ENCODE measurements at places on chromosomes 7 and 10.
A peak's percentile ranks its signal among the peaks of the same experiment; 100 is the strongest.

DNA sequence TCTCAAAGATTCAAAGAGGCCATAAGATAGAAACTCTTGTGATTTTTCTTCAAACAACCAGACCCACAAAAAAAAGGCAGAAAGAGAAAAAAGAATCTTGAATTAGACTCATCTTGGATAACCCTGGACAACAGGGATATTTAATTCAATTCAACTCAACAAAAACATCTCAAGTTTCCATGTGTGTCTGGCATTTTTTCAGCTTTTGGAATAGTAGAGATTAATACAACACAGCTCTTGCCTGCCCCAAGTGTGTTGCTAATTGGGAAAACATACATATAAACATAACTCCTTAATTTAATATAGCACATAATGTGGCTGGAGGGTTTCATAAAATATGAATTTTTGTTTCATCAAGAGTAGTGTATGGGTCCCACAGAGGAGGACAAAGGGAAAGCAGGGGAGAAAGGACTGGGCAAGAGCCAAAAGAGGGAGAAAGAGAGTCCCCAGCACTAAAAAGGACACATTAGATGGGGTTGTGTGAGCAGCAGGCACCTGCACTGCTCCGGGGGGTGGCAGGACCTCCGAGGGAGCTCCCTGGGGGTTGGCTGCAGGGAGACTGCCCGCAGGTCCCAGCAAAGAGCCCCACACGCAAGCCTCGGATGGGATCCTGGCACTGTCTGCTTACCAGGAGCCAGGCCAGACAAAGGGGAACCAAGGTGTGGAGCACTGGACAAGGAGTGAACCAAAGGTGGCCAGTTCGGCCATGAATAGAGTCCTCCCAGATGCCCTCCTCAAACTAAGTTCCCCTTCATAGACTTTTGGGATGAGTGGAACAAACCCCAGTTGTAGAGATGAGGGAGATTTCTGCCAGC is 65.6 kb upstream of the TMEM72 start:
- DNase-seq: no peak

DNA sequence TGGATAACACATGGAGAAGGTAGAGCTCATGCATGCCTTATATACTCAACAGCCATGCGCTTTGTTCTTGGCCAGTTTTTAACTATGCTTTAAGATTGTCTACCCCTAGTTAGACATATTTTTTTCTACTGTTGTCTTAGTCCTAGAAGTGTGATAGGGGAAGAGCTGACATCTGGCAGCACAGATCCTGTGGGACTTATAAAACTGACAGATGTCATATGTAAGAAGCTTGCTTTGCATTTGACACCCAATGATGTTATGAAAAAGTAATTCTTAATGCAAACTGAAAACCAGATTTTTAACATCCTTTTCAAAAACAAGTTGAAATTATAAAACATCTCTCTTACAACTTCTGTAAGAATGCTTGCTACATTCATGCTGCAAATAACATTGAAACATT is 715.9 kb upstream of the LRRN3 start:
- DNase-seq: no peak

GRCh38 chr7:110801502-110801901 is 289.4 kb upstream of the LRRN3 start:
- DNase-seq: no peak

DNA sequence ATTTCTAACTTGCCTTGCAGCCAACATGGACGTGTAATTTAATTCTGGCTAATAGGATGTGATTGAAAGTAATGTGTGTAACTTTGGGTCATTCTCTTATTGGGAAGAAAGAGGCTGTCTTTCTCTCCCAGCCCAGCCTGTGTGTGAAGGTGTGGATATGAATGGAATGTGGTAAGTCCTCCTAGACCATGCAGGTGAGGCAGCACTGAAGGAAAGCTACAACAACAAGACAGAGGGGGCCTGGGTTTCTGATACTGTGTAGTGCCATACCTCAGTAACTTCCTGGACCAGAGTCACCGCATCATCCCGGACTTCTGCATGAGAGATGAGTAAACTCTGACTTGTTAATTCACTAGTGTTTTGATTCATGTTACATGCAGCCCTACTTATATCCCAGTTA is 237.0 kb downstream of the EXOC4 start:
- no peak for DNase-seq

GRCh38 chr10:95573527-95573926 is 12.4 kb upstream of the SORBS1 start:
- no peak for DNase-seq

DNA sequence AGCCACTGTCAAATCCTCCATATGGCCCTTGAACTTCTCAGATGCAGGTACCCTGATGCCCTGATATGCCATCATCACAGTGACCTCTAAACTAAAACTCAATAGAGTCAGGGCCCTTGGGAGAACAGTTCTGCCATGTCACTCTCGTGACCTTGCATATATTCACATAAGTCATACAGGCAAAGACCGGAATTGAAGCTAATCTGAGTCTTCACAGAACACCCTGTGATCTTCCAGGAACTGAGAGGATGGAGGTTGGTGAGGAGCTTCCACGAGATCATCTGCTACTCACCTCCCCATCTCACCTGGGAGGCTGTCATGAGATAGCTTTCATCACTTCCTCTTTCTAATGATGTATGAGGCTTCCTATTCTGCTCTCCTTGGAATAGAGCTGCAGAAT is 228.7 kb upstream of the CCDC6 start:
- no peak for DNase-seq

DNA sequence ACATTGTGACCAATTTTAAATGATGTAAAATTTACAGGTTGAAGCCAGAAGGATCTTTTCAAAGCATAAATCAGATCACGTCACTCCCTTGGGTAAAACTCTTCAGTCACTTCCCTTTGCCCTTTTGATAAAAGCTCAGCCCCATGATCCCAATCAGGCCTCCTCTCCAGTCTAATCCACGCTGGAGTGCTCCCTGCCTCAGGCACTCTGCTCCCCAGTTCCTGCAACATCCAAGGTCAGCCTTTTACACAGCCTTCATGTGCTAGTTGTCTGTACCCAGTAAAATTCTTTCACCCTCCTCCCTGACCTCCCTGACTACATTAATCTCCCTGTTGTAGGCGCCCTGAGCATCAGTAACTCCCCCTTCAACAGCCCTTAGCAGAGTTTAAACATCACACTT is 14.1 kb downstream of the ELMO1 start:
- DNase-seq: no peak

DNA sequence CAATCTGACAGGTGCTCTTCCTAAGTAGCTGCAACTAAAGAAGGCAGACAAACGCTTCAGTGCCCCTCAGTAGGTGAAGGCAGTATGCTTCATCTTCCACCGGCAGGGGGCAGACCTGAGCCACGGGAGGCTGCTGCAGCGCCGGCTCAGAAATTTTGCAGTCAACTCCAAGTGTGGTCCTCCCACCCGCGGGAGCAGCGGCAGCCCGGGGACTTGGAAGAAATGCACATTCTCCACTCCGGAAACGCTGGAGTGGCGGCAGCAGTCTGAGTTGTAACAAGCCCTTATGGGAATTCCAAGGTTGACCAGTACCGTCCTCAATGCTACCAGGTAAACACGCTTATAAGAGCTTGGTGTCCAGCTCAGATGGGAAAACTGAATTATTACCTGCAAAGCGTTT is 3.4 kb downstream of the IGFBP3 start:
- DNase-seq: peak; percentile 35

DNA sequence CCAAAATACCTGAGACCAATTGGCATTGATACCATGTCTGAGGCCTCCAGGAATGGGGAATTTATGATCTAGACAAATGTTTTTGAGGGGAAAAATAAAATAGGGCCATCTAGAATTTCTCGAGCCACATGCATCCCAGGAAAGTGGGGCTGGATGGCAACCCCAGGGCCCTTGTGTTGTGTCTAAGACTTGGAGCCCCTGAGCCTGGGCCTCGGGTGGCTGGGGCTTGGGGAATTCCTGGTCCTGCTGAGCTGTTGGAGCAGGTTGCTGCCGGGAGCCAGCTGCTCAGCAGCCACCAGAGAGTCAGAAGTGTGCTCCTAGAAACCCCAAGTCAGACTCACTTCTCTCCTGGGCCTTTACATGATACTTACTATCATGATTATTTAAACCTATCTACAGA is 172.9 kb downstream of the WDR37 start:
- no peak for DNase-seq

DNA sequence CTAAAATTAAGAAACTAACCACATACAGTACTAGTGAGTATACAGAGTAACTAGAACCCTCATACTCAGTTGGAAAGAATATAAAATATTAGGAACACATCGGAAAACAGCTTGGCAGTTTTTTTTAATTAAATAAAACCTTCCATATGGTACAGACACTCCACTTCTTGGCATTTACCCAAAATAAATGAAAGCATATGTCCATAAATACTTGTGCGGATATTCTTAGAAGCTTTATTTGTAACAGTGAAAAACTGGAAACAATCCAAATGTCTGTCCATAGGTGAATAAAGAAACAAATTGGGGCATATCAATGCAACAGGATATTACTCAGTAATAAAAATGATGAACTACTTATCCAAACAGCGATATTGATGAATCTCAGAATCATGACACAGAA is 410.0 kb downstream of the HTR7 start:
- no peak for DNase-seq

DNA sequence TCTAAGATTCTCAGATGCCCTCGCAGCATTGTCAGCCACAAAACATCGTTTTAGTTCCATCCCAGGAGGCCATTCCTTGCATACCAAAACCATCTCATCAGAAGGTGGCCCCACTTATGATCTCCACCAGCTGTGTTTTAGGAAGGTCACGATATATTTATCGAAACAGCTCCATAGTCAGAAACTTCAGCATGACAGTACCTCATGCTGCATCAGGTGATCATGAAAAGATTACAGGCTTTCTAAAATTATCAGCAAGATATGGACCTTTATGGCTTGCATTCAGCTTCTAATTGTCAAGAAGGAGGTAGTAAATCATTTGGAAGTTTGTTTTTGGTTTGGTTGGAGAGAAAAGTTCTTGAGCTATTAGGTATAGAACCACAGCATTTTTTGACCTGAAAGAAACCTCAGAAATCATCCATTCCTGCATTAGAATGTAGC is 20.0 kb downstream of the JAZF1 start:
- DNase-seq: no peak

DNA sequence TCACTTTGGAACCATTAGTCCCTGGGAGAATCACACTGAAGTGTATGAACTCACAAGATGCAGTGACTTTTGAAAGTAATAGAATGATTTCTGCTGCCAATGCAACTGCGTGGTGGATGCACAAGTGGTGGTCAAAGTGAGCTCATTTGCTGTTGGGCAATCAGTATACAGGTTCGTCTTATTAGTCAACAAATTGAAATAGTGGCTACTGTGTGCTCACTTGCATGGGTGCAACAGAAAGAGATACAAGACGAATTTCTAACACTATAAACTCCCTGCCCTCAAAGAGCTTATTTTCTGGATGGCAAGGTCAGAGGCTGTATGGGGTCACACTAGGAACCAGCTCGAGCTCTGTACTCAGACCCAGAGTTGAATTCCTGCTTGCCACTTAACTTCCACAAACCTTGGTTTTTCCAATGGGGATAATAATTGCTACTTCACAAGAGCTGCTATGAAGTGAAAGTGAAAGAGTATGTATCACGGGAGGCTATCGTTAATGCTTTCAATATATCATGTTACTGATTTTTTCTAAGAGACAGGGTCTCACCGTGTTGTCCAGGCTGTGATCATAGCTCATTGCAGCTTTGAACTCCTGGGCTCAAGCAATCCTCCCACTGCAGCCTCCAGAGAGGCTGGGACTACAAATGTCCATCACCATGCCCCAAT is 8.3 kb upstream of the BCL7B start:
- DNase-seq: no peak

DNA sequence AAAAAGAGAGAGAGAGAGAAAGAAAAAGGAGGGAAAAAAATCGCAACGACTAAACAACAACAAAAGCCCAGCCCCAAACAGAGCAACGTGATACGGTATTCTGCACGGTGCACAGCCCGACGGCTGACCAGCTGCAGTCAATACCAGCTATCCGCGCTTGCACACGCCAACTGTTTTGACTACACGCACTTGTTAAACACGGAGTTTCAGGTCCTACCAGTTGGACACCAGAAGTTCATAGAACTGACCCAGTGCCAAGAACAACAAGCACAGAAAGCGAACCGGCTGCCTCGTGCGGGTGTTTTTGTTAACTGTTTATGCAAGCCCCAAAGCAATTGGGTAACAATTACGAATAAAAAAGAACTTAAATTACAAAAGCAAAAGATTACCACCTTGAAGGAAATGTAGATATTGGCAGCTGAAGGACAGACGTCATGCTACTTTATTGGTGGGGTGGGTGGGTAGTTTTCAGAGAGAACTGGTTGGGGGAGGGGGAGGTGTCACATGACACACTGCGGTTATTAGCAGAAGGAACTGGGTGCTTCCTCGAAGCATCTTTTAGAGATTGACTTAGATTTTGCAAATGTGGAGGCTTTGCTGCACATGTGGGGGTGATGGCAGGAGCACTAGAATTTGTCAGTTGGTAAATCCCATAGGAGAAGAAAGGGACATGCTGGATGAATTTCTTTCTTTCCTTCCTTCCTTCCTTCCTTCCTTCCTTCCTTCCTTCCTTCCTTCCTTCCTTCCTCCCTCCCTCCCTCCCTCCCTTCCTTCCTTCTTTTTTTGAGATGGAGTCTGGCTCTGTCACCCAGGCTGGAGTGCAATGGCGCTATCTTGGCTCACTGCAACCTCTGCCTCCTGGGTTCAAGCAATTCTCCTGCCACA is 110.6 kb upstream of the EFCAB10 start:
- no peak for DNase-seq

DNA sequence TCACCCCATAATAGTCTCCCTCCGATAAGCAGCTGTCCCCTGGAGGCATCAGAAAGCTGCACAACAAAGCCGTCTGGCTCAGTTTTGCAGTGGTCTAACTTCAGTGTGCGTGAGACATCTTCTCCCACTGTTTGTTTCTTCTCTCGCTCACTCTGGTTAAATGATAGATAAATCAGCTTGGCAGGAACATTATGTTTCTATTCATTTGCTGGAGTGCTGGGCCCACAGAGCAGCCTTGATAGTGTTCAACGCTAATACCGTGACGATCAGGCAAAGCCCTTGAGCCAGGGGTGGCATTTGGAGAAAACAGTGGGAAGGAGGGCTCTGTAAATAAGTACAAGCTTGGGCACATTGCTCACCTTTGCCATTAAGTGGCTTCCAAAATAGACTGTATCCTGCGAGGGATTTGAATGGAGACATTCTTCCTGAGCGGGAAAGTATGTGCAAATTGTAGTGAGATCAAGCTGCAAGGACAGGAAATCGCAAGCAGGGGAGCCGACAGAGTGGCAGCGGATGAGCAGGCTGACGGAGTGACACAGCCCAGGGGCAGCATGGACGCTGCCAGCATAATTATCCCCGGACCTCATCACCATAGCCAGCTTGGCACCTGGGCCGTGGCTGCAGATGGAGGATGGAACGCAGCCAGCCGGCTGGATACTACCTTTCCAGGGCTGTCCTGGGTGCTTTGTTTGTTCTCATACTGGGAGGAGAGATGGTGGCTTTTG is 256.8 kb upstream of the FZD8 start:
- no peak for DNase-seq

- no peak for DNase-seq
These were observed 86.4 kb downstream of the MYL10 start for GRCh38 chr7:101542527-101543241.
